ENCODE measurements at places on chromosomes 13 and 19.

DNA sequence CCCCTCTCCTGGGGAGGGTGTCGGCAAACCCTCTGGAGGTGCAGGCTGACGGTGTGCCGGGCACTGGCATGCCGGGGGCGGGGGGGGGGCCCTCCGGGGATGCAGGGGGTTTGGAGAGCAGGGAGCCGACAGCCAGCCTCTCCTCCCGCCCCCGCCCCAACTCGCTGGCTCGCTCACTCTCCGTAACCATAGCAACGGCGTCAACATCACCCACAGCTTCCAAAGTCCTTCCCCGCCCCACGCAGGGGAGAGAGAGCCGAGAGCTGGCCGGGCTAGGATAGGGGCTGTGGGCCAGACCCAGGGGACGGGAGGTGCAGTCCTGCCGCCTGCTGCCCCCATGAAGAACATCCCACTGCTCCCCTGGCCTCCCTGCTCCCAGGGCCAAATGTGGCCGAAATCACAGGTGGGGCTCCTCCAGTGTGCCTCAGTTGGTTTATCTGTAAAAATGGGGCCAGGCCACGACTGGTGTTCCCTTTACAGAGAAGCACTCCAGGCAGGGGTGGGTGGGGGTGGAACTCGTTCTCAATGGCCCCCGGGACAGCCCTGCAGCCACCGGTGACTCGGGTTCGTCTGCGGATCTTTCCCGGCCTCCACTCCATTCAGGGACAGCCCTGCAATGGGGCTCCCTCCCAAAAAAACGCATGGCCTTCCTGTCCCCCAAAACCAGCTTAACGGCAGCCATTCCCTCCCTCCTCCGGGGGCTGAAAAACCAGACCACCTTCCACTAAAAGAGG, 3.2 kb downstream of the KLF16 start:
- DNase-seq = no peak

- peak; percentile 87 for DNase-seq
These were observed 4.2 kb downstream of the PRR36 start for GRCh38 chr19:7869910-7870511.

DNA sequence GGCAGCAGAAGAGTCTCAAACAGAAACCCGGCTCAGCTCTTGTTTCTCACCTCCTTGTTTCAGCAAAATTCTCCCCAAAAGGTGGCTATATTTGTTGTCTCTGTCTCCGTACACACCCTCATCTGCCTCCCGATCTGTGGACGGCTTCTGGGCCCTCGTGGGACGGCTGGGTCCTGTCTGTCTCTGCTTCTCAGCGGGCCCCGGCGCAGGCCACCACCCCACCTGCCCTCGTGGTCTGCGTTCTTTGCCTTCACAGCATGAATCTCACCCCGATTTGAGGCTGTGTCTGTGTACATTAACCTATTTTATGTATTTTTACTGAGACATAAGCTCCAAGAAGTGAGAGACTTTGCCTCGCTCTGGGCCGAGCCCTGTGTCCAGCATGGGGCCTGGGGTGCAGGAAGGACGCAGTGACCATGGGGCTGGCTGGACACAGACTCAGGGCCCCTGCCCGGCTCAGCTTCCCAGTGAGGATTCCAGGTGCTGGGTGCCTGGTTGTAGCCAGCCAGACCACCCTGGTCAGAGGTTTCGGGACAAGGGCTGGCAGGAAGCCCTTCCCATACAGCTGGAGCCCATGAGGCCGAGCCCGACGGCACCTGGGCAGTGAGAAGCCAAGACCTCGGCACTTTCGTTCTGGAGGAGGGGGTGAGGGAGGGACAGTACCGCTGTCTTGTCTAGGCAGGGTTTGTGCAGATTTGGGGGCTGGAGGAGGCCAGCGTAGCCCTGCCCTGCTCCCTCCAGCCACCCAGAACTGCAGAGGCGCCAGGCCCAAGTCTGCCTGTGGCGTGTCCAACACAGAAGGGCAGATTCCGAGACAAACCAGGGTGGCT, 78.5 kb upstream of the MCF2L start:
- DNase-seq = no peak

GRCh38 chr19:5889288-5889971, 14.2 kb downstream of the NDUFA11 start:
- no peak for DNase-seq

DNA sequence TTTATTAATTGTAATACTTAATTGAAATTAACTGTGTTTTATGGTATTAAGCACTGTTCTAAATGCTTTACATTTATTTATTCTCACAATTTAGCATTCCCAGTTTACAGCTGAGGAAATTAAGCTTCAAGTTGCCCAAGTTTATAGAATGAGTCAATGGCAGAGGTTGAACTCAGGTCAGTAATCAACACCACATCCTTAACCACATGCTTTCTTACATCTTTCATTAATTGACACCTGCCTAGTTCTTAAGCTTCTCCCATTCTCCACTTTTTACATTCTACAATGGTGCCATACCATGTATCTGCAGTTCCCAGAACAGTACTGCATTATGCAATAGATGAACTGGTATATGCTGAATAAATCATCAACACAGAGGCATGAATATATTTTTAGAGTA, 11.7 kb upstream of the RBM26 start:
- no peak for DNase-seq

Measured in suprapubic skin (tissue), 4 donors.